ENCODE measurements at places on chromosomes 7 and 10.

GRCh38 chr10:117365612-117366011 lies 9.6 kb downstream of the PDZD8 start:
- DNase-seq, result no peak

- no peak for DNase-seq
Measured at GRCh38 chr10:50540826-50541122, 83.0 kb downstream of the SGMS1 start.

- no peak for DNase-seq
Measured at GRCh38 chr7:134948736-134949135, 37.6 kb upstream of the AGBL3 start.

DNA sequence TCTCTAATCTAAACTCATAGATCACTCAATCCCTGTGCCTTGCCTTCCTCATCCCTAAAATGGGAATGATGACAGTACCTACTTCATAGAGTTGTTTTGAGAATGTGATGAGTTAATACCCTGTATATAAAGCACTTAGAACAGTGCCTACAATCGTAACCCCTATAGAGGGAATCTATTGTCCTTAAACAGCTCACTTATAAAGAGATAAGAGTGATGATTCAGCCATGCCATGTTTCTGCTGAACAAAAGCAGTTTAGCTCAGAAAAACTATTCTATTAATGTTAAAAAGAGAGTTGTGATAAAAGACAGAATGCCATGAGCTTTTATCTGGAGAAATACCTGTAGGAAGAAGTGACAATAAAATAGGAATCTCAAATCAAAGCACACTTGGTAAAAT lies 63.6 kb downstream of the CUBN start:
- no peak for DNase-seq

DNA sequence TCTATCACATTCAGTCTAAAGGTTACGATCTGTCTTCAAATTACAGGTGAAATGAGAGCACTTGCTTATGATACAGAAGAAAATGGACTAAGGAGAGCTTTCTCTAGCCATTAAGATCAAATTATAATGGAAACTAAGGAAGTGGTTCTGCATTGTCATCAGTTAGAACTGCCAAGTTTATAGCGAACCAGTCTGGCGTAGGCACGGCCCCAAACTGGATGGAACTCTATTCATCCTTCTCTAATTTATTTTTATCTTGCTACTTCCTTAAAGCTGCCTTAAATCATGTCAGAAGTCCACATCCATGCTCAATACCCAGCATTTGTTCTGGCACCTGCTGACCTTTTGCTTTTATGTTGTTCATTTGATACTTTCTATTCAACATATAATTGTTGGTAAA lies 63.7 kb upstream of the APBB1IP start:
- peak; percentile 42 for DNase-seq

- DNase-seq, result no peak
Measured at GRCh38 chr7:22499044-22499443, 944 bp downstream of the STEAP1B start.

DNA sequence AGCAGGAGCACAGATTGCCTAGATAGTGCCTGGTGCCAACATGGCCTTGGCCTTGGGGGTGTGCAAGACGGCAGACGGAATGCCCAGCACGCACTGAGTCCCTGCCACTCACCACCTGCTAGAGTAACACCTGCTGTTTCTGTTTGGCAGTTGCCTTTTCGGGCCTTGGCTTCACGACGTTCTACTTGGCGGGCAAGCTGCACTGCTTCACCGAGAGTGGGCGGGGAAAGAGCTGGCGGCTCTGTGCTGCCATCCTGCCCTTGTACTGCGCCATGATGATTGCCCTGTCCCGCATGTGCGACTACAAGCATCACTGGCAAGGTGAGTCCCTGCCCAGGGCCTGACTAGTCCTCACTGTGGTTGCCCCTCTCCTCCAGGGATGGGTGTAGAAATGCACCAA lies 118.0 kb downstream of the PLPP4 start:
- DNase-seq, result no peak

Data from muscle of leg (tissue), 16 donors.